Right renal pelvis (tissue), 4 donors: ENCODE measurements at places on chromosomes 11 and 22.

GRCh38 chr11:22430141-22430541, 92.0 kb downstream of the SLC17A6 start:
- no peak for DNase-seq

DNA sequence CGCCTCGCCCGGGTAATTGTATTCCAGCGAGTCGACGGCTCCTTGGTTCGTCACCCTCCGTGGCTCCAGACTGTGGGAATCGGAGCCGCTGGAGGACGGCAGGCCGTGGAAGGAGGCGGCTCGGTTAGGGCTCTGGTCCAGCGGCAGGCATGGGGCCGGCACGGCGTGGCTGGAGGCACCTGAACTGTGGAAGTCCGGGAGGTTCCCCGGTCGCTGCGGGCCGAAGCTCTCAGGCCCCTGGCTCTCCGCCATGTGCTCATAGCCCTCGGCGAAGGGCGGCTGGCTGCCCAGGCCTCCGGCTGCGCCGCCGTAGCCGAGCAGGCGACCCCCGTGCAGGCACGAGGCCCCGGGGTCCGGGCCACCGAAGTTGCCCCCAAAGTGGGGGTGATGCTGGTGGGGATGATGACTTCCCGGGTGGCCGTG, 1.7 kb downstream of the MN1 start:
- no peak for DNase-seq

GRCh38 chr11:120386774-120387371, 50.7 kb downstream of the ARHGEF12 start:
- DNase-seq: no peak

GRCh38 chr22:32588063-32588462, 113.5 kb downstream of the FBXO7 start:
- DNase-seq: no peak

GRCh38 chr11:57643802-57644201, 5.9 kb downstream of the YPEL4 start:
- no peak for DNase-seq

- DNase-seq: no peak
These were observed 83.0 kb downstream of the ABTB2 start for GRCh38 chr11:34274712-34275398.

DNA sequence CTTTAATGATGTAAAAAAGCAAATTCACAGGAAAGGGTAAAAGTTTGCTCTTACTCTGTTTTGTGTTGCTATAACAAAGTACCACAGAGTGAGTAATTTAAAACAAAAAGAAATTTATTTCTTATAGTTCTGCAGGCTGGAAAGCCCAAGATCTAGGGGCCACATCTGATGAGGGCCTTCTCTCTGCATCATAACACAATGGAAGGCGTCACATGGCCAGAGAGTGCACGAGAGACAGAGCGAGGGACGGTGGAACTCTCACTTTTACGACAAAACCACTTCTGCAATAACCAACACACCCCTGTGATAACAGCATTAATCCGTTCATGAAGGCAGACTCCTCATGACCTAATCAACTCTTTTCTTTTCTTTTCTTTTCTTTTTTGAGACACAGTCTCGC, 31.1 kb downstream of the CD6 start:
- no peak for DNase-seq

GRCh38 chr22:39980596-39980995, 14.2 kb upstream of the FAM83F start:
- DNase-seq: no peak

GRCh38 chr11:2569731-2570210, 125.0 kb downstream of the KCNQ1 start:
- no peak for DNase-seq

DNA sequence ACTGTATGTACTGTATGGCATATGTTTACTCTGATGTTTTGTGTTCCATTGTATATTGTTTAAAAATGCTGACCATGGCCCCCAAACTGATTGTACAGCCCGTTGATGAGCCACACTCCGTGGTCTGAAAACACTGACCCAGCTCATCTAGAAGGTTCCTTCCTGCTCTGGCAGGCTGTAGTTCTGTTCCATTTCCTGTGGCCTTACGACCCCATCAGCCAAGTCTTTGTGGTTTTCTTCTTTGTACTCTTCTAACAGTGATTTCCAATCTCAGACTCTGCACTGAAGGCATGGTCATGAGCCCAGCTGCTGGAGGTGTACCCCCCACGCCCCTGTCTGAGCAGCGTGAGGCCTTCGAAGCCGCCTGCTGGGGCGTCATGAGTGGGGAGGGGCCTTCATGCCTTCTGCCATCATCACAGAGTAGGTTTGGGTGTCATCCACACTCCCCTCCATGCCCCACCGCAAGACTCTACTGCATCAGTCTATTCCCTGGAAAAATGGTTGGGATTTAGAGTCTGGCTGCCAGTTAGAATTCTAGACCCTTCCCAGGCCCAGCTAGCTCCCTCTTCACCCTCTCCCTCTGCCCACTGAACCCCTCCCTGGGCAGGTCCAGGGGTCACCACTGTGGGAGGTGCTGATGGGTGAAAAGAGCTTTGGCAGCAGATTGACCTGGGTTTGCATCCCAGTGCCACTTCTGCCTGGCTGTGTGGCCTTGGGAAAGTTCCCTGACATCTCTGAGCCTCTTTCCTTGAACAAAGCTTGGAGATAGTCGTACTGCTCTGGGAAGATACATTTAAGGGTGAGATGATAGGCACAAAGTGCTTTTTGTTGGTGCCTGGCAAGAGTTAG, 11.3 kb upstream of the C11orf96 start:
- no peak for DNase-seq

GRCh38 chr11:78202733-78203167, 14.0 kb downstream of the USP35 start:
- DNase-seq: no peak

GRCh38 chr11:57248780-57249383, 11.8 kb upstream of the APLNR start:
- DNase-seq: peak; percentile 39
